ENCODE measurements at places on chromosomes 6 and 20.

DNA sequence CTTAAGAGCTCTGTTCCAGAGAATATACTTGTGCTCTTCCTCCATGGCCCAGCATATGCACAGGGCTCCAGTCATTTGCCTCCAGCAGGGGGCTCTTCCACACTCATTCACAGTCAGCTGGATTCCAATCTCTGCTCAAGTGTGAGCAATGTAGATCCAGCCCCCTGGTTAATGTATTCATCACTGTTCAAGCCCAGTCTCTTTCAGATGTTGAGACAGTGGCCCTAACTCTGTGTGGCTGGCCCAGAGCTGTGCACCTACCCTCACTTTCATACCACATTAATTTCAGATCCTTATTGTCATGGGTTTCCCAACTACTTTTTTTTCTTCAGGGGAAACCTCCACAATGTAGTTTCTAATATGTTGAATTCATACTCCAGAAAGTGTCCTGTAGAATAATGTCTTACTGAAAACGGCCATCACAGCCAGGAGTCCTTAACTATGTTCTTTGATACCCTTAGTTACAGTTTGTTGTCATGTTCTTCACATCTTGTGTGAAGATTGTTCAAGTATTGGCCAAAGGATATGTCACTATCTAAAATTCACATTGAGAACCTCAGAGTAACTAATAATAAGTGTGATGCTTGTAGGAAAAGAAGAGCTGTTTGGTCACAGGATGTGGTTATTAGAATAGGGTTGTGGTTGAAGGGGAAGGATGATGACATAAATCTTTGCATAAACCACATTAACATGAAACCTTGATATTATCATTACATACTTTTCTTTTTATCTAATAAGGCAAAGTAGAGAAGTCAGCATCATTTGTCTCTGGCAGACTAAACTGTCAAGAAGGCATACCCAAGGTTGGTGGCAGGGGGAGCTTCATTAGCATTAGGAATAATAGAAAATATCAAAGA lies 14.4 kb upstream of the HLA-DQA1 start:
- DNase-seq: no peak

DNA sequence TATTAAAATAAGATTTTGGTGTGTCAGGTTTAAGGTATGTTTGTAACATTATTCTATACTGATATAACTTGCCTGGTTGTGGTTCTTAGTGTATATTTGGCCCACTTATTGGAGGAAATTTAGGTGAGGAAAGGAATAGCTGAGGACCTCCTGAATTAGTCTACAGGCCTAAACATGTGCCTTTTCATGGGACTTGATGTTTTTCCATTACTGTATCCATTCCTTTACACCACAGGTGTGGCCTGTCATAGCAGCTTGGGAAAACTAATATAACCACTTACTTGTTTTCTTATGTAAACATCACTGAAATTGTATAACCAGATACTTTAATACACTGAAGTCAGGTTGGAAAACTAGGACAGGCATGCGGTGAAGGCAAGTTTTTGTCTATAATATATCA lies 27.6 kb downstream of the BCKDHB start:
- no peak for DNase-seq

DNA sequence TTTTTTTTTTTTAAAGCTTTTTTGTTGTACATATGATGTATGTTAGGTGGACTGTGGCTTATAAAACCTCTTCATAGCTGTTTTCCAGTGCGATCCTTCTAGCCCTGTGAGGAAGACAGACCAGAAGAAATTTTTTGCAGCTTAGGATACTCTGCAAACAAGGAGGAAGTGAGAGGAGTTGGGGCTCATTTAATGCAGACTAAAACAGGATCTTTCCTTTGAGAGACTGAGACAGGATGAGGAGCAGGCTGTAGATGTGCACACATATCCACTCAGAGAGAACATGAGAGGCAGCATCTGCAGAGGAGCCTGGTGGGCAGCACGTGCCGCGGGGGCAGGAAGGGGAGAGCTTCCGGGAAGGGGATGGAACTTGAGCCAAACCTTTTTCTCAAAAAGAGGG lies 45.7 kb downstream of the PPARD start:
- no peak for DNase-seq

GRCh38 chr6:100818066-100818465 lies 63.1 kb downstream of the ASCC3 start:
- DNase-seq: no peak
